SW 1271 (cell line): ENCODE measurements at places on chromosomes 5 and 9.

DNA sequence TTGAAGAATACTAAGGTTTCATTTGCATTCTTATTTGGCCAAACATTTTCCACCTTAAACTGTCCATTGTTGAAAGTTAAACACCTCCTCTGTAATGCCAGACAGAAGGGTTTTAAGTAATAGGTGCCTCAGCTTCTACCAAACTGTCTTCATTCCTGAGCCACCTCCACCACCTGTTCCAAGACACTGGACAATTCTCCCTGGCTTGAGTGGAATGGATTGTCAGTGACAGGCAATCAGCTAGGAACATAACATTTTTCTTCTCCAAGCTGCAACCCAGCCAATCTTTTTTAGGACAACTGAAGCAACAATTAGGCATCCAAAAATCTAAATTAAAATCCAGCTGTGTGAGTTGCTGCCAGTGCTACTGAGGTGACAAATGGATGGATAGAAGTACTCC lies 73.9 kb upstream of the ICE1 start:
- DNase-seq: no peak

DNA sequence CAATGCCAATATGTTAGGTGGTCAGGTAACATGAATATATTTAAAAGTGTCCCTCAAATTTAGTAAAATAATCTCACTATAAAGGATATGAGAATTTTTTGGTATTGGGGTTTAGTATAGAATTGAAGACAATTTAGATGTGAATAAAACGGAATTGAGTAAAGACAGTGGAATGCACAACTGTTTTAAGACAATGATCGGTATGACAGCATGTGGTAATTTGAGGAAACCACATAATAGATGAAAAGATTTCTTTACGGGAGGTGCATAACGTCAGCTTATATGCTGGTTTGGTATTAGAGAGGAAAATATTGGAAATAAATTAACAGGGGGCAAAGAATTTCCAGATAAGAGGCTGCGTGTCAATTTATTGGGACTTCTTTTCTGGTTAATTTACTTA lies 1043.2 kb downstream of the CDH18 start:
- DNase-seq: no peak

GRCh38 chr5:133967698-133968203 lies 674 bp downstream of the C5orf15 start:
- DNase-seq: no peak

DNA sequence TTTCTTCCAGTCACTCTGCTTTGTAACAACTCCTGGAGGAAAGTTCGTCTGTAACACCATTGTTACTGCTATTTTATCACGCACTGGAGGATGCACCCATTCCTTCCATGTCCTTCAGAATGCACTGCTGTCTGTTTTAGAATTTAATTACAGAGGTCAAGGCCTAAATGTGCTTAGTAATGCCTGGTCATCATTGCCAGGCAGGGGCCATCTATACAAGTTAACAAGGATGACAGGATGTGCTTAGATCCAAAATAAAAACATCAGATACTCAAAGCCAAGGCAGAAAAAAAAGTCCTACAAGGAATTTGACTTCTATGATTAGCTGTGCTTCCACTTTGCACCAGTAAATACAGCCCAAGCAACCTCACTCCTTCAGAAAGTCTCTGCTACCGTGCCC lies 371.4 kb downstream of the SEMA5A start:
- DNase-seq: no peak

- no peak for DNase-seq
These were observed 9.5 kb downstream of the IRX2 start for GRCh38 chr5:2741956-2742355.

- no peak for DNase-seq
These were observed 7.3 kb downstream of the PCDH1 start for GRCh38 chr5:141870871-141871270.

DNA sequence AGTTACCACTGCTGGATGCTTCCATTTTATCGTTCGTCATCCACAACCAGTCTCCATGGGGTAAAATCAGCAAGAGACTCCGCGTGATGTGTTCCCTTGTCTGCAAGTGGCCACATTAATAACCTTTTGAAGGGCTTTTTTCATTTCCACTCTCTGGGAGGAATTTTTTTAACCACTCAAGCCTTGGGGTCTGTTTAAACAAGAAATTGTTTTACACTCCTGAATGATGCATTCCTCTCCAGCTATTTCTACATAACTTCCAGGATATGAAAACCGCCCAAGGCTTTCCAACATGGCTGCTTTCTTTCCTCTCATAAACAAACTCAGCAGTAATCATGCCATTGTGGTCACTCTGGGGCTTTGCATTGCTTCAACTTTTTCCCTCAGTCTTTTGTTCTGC lies 217.2 kb upstream of the DAPK1 start:
- no peak for DNase-seq

DNA sequence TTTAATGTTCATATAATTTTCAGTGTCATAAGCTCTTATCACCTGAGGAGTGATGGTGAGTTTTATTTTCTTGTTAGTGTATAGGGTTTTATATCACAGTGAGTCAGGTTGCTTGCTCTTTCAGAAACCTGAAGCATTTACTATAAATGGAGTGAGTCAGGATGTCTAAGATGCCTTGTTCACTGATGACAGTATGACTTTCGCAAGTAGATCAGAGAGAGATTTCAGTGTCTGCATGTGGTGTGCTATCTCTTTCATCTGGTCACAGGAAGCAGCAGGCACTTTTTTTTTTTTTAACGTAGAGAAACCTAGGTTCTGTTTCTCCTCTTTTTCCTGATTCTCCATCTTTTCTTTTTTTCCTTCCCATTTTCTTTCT lies 237.1 kb downstream of the DMRTA1 start:
- no peak for DNase-seq

DNA sequence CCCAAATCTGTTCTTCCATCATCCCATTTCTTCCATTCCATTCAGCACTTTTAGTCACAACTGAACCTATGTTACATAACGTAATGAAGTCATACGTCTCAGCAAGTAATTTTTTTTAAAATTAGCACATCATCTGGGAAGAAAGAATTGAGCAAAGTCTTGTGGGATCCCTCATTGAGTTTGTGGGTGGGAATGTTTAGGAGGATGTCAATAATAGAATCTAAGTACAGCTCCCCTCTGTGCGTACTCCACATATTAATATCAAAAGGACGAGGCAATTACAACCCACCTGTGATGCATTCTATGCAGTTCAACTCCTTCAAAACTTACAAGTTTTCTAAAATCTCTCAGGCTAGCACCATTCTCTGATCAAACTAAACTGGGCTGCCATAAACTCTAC lies 526.3 kb downstream of the AGTPBP1 start:
- DNase-seq: no peak

- no peak for DNase-seq
These were observed 625.5 kb upstream of the RORB start for GRCh38 chr9:73871636-73872035.

DNA sequence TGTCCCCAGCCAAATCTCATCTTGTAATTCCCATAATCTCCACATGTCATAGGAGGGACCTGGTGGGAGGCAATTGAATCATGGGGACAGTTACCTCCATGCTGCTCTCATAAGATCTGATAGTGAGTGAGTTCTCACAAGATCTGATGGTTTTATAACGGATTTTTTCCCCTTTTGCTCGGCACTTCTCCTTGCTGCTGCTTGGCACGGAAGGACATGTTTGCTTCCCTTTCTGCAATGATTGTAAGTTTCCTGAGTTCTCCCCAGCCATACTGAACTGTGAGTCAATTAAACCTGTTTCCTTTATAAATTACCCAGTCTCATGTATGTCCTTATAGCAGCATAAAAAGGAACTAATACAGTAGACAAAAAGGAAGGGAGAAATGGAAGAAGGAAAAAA lies 76.7 kb upstream of the CCNG1 start:
- no peak for DNase-seq

GRCh38 chr9:78143281-78144007 lies 92.4 kb upstream of the CEP78 start:
- no peak for DNase-seq

DNA sequence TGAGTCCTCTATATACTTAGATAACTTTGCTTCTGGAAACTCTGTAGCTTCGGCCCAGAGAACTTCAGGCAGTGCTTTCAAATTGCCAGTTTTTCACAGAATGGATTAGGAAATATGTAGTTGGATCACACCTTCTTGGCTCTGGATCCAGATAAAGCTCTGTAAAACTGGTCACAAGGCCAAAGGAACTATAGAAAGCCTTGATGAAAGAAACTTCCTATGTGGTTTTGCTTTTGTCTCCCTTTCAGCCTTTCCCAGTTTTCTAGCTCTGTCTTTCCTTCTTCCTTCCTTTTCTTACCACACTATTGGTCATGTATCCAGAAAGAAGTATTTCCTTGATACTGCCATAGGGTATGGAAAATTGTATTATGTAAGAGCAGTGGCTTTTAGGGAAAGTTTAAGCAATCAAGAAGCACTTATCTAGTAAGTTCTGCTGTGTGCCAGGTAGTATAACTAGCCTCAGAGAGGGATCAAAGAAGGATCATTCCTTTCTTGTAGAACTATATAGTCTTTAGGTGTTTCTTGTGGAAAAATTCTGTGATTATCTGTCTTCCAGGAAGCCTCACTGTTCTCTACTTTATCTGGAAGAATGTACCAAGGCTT lies 6.3 kb downstream of the GPR21 start:
- no peak for DNase-seq

DNA sequence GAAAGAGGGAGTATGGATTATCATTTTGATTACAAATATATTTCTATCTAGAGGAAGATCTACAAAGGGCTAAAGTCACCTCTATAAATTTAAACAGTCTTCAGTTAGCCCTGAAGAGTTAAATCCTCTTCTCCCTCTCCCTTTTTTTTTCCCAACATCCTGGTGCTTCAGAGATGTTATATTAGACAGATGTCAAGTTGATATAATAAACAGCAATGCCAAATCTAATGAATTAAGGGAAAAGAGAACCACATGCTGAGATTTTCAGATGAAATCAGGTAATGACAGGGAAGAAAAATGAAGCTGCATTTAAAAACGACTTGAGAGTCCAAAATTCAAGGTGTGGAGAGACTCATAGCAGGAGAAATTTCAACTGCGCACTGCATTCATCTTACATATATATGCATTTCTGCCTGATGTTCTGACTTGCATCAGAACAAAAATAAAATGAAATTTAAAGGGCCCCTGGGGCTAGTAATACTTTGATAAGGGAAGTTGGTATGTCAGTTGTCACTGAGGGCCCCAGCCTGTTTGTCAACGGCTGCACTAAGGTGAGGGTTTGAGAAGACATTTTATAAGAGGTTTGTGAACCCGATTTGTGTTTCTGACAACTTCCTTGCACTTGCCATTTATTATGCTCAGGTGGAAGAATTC lies 338.9 kb upstream of the PANK3 start:
- DNase-seq: no peak

DNA sequence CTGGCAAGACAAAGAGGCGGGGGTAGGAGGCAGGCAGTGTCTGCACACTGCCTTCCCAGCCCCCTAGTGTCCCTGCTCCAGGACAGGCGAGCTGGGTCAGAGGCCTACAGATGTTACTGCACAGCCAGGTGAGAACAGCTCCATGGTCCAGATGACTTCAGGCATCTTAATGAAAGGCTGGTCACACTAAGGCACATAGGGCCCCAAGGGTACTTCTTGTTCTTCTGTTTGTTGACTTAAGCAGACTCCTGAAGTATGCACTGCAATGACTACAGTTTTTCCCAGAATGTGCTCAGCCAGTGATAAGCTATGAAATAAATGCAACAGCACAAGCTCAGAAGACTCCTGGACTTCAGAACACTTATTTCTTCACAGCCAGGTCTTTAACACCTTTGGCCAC lies 27.4 kb downstream of the ATPSCKMT start:
- DNase-seq: no peak

DNA sequence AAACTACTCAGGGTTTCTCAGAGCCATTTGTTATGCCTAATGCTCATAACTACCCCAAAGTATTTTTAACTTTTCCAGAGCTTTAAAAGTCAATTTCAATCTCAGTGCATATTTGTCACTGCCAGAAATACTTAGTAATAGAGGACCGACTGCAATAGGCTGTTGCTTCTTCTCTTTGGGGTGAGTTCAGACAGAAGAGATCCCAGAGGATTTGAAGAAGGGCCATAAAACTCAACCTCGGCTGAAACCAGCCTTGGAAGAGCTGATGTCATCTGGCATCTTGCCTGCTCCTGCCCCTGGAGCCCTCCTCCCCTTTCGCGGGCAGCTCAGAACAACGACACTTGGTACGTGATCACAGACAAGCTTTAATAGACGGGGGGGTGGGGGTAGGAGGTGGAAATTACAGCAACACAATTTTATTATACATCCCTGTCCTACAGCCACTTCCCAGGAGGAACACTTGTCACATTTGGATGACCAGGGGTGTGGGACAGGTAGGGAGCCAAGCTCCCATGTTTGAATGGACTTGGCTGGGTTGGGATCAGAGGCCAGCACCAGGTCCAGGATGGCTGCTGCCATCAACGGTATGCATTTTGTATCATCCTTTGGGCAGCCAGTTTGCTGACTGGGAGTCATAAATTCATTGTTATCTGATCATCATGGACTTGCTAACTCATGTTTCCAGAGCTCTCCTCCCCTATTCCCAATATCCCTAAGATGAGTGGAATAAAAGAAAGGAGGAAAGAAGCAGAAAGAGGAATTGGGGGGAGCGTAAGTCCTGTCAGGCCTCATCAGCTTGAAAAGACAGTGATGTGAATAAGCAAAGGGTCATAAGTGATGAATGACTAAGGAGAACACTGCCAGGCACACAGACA lies 186.6 kb upstream of the PANK3 start:
- DNase-seq: no peak

DNA sequence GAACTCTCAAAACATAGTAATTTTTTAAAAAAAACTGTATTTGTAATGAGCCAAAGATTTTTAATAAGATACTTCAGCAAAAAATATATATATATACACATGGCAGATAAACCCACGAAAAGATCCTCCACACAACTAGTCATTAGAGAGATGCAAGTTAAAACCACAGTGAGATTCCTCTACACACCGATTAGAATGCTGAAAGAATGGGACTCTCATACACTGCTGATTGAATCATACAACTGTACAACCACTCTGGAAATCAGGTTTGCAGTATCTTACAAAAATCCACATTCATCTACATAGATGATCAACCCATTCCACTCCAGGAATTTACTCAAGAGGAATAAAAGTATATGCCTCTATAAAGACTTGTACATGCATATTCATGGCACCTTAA lies 43.7 kb downstream of the RASEF start:
- DNase-seq: no peak

- peak; percentile 12 for DNase-seq
These were observed 63.6 kb upstream of the SLC28A3 start for GRCh38 chr9:84404095-84404686.

- DNase-seq: no peak
These were observed 4.0 kb upstream of the TNPO1 start for GRCh38 chr5:72812488-72812887.

GRCh38 chr5:175588709-175589429 lies 69.0 kb upstream of the HRH2 start:
- DNase-seq: no peak

DNA sequence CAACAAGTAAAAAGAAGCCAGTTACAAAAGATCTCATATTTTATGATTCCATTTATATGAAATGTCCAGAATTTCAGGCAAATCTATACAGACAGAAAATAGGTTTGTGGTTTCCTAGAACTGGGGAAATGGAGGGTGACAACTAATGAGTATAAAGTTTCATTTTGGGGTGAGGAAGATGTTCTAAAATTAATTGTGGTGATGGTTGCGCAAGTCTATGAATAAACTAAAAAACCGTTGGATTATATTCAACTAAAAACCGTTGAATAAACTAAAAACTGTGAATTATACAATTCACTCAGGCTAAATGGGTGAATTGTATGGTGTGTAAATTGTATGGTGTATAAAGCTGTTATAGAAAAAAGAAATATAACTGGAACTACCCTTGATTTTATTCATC lies 47.6 kb downstream of the ADAMTS6 start:
- DNase-seq: no peak

- peak; percentile 16 for DNase-seq
These were observed 32.7 kb downstream of the DMRT3 start for GRCh38 chr9:1009101-1009707.

GRCh38 chr5:80141147-80141671 lies 106.1 kb downstream of the THBS4 start:
- DNase-seq: no peak
